ENCODE measurements at places on chromosomes 7 and 10. TPM values are rescaled to one million over a fixed set of nuclear protein-coding genes. Genes with fewer than 3 reads are reported as not detected.

The CTTNBP2 gene
- 7.1 TPM for polyA plus RNA-seq

The PARD3 gene
- 13.1 TPM for polyA plus RNA-seq

The PGAM1 gene
- polyA plus RNA-seq, result 686 TPM

The CYP26C1 gene
- 0.01 TPM for polyA plus RNA-seq

The ZNF736 gene
- polyA plus RNA-seq, result 1.9 TPM

The CROT gene
- polyA plus RNA-seq, result 7.2 TPM

The PPP1R3C gene
- 17.4 TPM for polyA plus RNA-seq

The TMEM236 gene
- polyA plus RNA-seq, result not detected

The HABP2 gene
- not detected for polyA plus RNA-seq

The PITX3 gene
- polyA plus RNA-seq, result not detected

The ANKRD30A gene
- not detected for polyA plus RNA-seq

The VIPR2 gene
- not detected for polyA plus RNA-seq

Measured in IMR-90 (cell line).